ENCODE measurements at places on chromosomes 13 and 19.

DNA sequence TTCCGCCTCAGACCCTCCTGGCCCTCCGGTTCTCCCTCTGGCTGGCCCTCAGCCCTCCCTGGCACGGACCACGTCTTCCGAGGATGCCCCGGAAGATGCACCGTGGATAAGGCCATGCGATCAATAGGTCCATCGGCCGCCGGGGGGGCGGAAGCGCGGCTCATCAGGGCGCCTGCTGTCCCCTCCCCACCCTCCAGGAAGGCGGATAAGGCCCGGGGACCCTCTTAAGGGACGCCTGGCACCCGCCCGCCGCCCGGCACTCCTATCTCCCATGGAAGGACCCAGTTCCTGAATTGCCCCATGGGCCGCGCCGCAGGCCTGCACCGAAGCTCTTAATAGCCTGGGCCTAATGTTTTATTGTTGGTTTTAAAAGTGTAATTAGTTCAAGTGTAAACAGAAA, 46.2 kb upstream of the TCF3 start:
- no peak for DNase-seq

DNA sequence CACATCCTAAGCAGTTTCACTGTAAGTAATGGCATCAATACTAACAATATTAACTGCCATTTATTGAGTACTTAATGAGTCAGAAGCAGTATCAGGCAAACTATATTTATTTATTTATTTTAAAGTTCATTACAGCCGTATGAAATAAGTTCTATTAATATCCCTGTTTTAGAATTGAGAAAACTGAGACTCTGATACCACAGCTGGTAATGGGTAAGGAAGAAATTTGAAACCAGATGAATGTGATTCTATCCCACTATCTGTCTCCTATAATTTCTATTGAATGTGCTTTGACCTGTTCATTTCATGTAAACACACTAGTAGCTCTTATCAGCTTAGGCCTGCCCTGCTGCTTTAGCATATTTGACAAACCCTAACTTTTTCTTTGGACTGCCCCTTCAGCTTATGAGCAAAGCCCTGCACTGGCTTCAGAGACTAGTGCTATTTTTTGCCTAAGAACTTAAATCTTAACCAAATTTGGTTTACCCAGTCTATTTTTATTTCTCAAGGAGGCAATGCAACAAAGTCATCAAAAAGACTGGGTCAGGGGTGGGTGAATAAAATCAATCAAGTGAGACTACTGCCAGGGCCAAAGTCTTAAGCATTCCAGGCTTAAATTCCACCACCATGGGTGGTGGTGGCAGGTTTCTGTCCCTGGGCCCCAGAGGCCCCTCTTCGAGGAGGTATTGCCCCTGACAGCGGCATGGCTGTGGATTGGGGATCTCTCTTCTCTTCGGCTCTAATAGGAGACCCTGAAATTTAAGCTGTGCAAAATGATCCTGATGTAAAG, 143.4 kb downstream of the DLEU7 start:
- no peak for DNase-seq

DNA sequence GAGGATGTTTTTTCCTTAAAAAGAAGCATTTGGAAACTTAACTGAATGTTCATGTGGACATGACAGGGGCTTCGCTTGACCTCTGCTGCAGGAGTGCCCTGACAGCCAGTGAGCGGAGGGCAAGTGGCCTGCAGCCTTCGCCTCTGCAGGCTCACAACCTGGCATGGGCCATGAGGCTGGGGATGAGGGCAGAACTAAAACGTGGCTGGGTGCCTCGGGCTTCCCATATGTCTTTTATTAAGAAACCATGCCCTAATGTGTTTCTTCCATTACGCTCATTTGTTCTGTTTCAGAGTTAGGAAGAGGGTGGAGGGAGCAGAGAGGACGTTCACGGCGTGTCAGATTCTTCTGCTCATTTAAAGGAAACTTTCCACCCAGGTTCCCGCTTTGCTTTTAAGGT, 2.9 kb downstream of the ARHGEF7 start:
- DNase-seq: peak; percentile 13

GRCh38 chr19:15091918-15092753, 10.1 kb downstream of the OR1I1 start:
- peak; percentile 65 for DNase-seq

DNA sequence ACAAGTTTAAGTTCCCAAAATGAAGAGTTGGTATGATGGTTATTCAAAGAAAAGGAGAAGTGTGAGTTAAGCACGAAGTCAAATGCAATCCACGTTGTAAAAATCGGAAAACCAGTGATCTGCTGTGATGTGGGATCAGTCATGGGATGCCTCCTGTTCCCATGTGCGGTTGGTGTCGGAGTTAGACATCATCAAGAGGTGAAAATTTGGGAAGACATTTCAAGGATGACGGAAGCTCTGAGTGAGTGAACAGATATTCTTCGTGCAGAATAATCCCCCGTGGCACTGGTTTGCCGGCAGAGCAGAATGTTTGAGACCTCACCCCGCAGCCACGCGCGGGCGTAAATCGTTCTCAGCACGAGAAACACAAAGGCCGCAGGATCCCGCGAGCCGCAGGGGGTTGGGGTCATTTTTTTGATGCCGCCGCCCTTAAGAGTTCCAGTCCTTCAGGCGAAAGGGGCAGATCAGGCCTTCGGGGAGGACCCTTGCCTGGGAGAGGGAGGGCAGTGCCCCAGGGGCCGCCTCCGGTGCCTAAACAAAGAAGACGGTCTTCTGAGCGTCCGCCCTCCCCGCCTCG, 13.7 kb upstream of the SOX1 start:
- DNase-seq: no peak

DNA sequence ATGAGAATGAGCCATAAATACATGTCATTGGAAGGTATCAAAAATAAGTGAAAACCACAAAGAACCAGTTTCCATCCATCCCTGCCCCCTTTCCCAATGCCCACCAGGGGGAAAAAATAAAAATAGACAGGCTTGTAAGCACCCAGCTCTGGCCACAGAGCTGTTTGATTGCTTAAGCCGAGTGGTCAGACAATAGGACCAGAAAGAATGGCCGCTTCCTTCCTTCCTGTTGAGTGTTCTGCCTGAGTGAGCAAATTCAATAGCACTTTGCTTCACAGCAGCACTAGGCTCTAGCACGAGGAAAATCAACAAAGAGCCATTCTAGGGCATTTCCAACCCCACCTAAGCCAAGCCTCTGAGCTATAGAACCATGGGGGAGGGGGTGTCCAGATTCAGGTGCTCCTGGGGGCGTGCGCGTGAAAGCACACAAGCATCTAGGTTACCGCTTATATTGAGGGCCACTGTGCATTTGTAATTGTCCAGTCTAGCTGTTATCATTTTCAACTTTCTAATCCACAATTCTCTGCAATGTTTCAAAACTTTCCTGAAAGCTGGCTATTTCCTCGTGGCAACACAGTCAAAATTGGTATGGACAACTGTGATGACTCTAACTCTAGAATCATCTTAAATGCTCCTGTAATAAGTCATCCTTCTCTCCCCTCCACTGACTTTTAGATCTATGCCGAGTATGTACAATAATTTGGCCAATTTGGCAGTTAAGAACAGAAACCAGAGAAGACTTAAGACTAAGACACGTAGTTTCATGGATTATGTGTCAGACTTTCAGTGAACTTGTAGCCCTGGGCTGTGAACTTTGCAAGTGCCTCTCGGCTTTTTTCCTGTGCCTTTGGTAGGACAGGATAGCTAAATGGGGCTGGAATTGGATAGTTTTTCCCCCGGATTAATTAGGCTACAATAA, 64.3 kb downstream of the SPRY2 start:
- peak; percentile 33 for DNase-seq

DNA sequence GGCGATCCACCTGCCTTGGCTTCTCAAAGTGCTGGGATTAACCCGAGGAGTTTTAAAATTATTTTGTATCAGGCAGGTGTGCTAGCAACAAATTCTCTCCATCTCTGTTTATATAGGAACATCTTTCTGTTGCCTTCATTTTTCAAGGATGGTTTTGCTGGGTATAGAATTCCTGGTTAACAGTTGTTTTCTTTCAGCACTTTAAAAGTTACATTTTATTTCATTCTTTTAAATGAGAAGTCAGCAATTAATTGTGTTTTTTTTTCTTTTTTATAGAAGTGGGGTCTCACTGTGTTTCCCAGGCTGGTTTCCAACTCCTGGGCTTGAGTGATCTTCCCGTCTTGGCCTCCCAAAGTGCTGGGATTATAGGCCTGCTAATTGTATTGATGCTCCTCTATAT, 44.0 kb downstream of the DPF1 start:
- DNase-seq: no peak

DNA sequence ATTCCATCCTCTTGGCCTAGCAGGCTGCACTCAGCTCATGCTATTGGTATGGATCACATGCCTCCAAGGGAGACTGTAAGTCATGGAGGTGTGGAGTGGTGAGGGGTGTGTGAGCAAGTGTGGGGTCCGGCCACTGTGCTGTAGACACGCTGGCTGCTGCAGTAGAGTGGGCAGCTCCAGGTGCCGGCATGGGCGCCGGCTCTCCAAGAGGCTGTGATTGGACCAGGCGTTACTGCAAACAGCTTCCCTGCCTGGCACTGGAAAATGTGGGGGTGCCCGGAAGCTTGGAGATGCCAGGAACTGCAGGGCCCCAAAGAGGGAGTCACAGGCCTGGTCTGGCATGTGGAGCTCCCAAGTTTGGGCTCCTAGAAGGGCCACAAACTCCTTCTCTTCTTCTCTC, 245.7 kb downstream of the GPC6 start:
- no peak for DNase-seq

DNA sequence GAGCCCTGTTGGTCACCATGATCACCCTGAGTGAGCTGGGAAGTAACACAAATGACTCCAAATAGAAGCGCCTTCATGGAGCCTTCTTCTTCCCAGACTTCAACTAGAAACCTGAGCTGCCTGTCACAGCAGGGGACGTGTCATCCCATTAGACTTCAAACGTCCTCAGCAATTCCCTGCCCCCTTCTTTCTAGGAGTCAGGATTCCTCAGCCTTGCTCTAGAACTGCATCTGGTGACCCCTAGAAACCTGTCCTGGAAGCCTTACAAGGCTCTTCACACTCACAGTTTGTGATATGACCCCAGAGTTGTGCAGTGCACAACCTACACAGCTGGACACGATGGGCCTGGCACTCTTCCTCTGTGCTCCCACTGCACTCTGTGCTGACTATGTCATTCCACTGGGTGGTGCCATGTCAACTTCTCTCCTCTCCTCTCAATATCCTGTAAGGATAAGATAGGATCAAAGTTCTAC, 23.6 kb upstream of the TTYH1 start:
- no peak for DNase-seq

GRCh38 chr19:19451429-19452242, 46.2 kb downstream of the GATAD2A start:
- no peak for DNase-seq

- DNase-seq: no peak
Observed at GRCh38 chr19:30785458-30786137, 413.4 kb downstream of the ZNF536 start.

DNA sequence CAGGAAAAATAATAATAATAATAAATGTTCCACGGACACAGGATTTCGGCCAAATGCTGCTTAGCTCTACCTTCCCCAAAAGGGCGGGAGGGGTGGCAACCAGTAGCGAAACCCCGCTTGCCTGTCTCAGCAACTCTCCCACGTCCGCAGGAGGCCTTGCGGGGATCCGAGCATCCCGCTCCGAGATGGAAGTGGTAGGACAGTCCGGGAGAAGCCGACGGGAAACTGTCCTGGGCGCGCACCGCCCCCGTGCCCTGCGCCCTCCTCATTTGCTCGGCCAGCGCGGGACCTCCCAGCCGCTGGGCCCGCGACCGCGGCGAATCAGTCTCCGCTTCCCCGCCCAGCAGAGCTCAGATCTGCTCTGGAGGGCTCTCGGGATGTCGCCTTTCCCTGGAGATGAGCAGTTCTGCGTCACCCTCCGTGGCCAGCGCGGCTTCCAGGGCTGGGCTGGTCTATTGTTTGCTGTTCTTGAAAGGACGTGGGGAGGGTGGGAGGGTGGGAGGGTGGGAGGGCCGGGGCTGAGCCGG, 48.9 kb upstream of the PABPC3 start:
- DNase-seq: peak; percentile 5

GRCh38 chr13:113863524-113864272, at the start of gene GAS6:
TSS of gene GAS6 (minus strand) at chr13:113864076. CDS start at chr13:113863920, 156 bp downstream.
- peak; percentile 45 for DNase-seq

- DNase-seq: no peak
Observed at GRCh38 chr13:98751861-98752466, 508 bp downstream of the SLC15A1 start.

DNA sequence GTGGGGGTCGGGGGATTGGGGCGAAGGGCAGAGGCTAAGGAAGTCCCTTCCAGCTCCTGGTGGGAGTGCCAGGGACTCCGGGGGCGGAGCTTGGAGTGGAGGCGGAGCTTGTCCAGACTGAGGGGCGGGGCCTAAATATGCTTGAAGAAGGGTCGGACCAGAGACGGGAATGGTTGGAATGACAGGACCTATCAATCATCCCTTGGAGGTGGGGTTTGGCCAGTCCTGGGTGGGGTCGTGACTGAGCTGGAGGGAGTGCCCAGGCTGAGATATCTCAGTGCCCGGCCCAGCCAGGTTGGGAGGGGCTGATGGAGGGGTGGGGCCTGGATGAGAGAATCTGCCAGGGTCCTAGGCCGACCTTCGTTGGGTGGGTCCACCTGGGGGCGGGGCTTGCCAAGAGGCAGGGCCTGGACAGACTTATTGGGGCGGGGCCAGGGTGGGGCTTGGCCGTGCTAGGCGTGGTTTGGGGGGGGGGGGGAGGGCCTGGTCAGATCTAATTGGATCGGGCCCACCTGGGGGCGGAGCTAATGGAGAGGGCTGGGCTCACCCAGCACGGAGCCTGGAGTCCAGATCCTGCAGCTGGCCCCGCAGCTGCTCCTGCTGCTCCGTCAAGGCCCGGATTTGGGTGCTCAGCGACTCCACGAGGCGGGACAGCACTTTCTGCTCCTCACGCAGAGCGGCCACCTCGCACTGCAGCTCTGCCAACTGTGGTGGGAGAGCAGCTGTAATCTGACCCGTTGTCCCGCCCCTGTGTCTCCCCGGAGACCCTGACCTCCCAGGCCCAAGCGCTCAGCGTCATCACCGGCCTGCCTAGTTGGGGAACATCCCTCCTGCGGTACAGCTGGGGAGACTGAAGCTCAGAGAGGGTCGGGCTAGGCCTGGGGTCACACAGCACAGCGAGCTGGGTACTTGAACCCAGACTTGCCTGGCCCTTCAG, 2.6 kb upstream of the WIZ start:
- peak; percentile 77 for DNase-seq

DNA sequence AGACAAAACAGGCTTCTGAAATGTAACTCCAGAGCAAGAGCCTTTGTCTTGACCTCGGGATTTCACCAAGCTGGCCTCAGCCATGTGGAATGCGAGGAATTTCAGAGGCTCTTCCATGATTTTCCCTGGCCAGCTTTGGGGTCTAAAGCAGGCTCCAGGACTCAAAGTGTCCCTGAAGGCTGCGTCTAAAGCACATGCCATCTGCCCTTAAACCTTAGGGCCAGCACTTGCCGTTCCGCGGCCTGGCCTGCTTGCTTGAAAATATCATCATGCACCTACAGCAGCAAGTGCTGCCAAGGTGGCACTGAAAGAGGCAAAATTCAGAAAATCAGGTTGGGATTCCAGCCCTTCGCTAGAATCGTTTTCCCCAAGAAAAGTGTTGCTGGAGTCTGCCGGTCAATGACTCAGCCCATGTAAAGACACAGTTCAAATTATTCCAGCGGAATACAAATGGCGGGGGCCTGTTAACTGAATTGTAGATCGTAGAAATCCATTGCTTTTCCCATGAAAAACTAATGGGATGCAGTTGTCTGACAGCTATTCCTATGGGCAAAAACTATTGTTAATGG, 105.7 kb upstream of the RAP2A start:
- DNase-seq: peak; percentile 88
